Osteoblast (primary cell): ENCODE measurements at places on chromosomes 7 and 10. TPM values are rescaled to one million over a fixed set of nuclear protein-coding genes. Genes with fewer than 3 reads are reported as not detected.

Gene MYH16
- total RNA-seq = under 0.01 TPM in 1 of 2 replicates, not detected in the other

Gene CYP2W1
- total RNA-seq = not detected in 2 replicates

Gene FAM25G
- total RNA-seq = not detected in 2 replicates

Gene PRR15
- 1.1 and 1.2 TPM in 2 replicates for total RNA-seq

Gene MALRD1
- 1.2 and 2.9 TPM in 2 replicates for total RNA-seq

Gene JCAD
- 47.0 and 52.7 TPM in 2 replicates for total RNA-seq

Gene OR2A5
- total RNA-seq = not detected in 2 replicates

Gene FRAT1
- total RNA-seq = 3.3 and 3.8 TPM in 2 replicates

Gene SSC4D
- 0.88 and 1.1 TPM in 2 replicates for total RNA-seq

Gene TMEM72
- total RNA-seq = not detected in 2 replicates

Gene RELN
- 0.29 and 0.36 TPM in 2 replicates for total RNA-seq

Gene OR13A1
- total RNA-seq = under 0.01 TPM in 1 of 2 replicates, not detected in the other

Gene SNX10
- total RNA-seq = 0.72 and 1.2 TPM in 2 replicates

Gene DYNC1I1
- 2.2 and 2.9 TPM in 2 replicates for total RNA-seq

Gene ASZ1
- not detected in 2 replicates for total RNA-seq

Gene PRSS1
- not detected in 2 replicates for total RNA-seq

Gene NYAP1
- total RNA-seq = under 0.01 and 0.29 TPM in 2 replicates

Gene INTS1
- total RNA-seq = 53.0 and 66.2 TPM in 2 replicates

Gene EGR2
- 2.4 and 3.6 TPM in 2 replicates for total RNA-seq

Gene TMEM196
- not detected in 2 replicates for total RNA-seq

Gene C10orf143
- 1.2 and 2.5 TPM in 2 replicates for total RNA-seq

Gene PLEKHS1
- under 0.01 TPM in 1 of 2 replicates, not detected in the other for total RNA-seq

Gene C10orf62
- 0.29 and 0.36 TPM in 2 replicates for total RNA-seq

Gene ERCC6
- total RNA-seq = 52.7 and 54.3 TPM in 2 replicates

Gene HYCC1
- total RNA-seq = 103 and 121 TPM in 2 replicates

Gene EBLN1
- not detected in 2 replicates for total RNA-seq

Gene SH2B2
- total RNA-seq = 2.1 and 2.2 TPM in 2 replicates

Gene TRIL
- 0.29 and 0.36 TPM in 2 replicates for total RNA-seq

Gene PNLIPRP3
- total RNA-seq = 0.59 and 0.72 TPM in 2 replicates

Gene TCERG1L
- under 0.01 TPM in 1 of 2 replicates, not detected in the other for total RNA-seq

Gene MEOX2
- 3.8 and 4.7 TPM in 2 replicates for total RNA-seq

Gene HTRA1
- total RNA-seq = 392 and 413 TPM in 2 replicates

Gene LFNG
- 16.2 and 21.0 TPM in 2 replicates for total RNA-seq

Gene TMEM229A
- total RNA-seq = not detected in 2 replicates

Gene CCDC3
- 0.29 and 0.72 TPM in 2 replicates for total RNA-seq

Gene VPS37D
- 5.8 and 5.9 TPM in 2 replicates for total RNA-seq

Gene CACUL1
- 32.6 and 39.2 TPM in 2 replicates for total RNA-seq

Gene FKBP6
- total RNA-seq = not detected in 2 replicates

Gene RHOBTB1
- 32.9 and 38.0 TPM in 2 replicates for total RNA-seq

Gene ANKIB1
- total RNA-seq = 93.7 and 98.1 TPM in 2 replicates

Gene PNLIPRP2
- not detected in 2 replicates for total RNA-seq

Gene SDK1
- total RNA-seq = under 0.01 and 0.36 TPM in 2 replicates

Gene LRRC18
- not detected in 2 replicates for total RNA-seq

Gene ANKRD7
- 1.8 and 3.3 TPM in 2 replicates for total RNA-seq

Gene SLC26A5
- not detected in 2 replicates for total RNA-seq

Gene PNLIPRP1
- not detected in 2 replicates for total RNA-seq

Gene TSPAN33
- total RNA-seq = under 0.01 and 0.36 TPM in 2 replicates

Gene IL2RA
- not detected in 2 replicates for total RNA-seq

Gene ETV1
- total RNA-seq = 15.9 and 22.4 TPM in 2 replicates

Gene LRGUK
- total RNA-seq = 0.72 and 0.88 TPM in 2 replicates

Gene ATOH7
- under 0.01 TPM in 1 of 2 replicates, not detected in the other for total RNA-seq

Gene ITGA8
- 1.2 and 2.5 TPM in 2 replicates for total RNA-seq

Gene HMX3
- total RNA-seq = not detected in 2 replicates

Gene PRSS58
- not detected in 2 replicates for total RNA-seq
